ENCODE measurements at places on chromosomes 7 and 10.

GRCh38 chr7:1220977-1221745, 11.5 kb upstream of the UNCX start:
- no peak for DNase-seq

GRCh38 chr7:62361-63116, 129.8 kb upstream of the FAM20C start:
- DNase-seq, result no peak

- peak; percentile 5 for DNase-seq
Measured at GRCh38 chr7:95473276-95473985, 12.3 kb upstream of the ASB4 start.

DNA sequence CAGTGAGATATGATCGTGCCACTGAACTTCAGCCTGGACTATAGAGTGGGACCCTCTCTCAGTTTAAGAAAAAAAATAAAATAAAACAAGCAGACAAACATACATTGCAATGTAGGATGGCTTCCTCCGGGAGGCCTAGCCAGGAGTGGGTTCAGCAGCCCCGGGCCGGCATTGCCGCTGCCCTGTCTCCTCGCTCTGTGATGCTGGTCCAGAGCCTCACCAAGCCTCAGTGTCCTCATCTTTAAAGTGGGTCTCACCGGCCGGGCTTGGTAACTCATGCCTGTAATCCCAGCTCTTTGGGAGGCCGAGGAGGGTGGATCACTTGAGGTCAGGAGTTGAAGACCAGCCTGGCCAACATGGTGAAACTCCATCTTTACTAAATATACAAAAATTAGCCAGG, 71.6 kb downstream of the PTPRE start:
- DNase-seq, result no peak

GRCh38 chr7:111727905-111728634, 165.8 kb upstream of the IMMP2L start:
- no peak for DNase-seq

GRCh38 chr7:141590666-141591065, 39.5 kb downstream of the AGK start:
- DNase-seq, result no peak

DNA sequence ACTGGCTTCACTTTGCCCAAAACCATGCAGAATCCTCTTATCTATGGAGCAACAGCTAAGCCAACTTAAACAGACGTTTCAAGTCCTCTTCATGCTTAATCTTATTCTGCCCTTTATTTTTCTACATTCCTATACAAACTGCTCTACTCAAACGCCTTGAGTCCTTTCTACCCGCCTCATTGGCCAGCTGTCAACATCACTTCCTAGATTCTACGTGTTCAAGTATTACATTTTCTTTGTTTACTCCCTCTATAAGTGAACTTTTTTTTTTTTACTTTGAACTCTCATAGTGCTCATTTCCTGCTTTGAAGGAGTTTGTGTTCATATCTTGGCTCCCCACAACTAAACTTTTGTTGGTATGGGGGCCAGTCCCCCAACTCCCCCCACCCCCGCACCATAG, 28.9 kb upstream of the SLC26A5 start:
- DNase-seq, result no peak

GRCh38 chr10:24150853-24151252, 58.1 kb upstream of the KIAA1217 start:
- DNase-seq, result no peak

GRCh38 chr7:129295015-129295423, 70.2 kb downstream of the AHCYL2 start:
- DNase-seq, result peak; percentile 85

DNA sequence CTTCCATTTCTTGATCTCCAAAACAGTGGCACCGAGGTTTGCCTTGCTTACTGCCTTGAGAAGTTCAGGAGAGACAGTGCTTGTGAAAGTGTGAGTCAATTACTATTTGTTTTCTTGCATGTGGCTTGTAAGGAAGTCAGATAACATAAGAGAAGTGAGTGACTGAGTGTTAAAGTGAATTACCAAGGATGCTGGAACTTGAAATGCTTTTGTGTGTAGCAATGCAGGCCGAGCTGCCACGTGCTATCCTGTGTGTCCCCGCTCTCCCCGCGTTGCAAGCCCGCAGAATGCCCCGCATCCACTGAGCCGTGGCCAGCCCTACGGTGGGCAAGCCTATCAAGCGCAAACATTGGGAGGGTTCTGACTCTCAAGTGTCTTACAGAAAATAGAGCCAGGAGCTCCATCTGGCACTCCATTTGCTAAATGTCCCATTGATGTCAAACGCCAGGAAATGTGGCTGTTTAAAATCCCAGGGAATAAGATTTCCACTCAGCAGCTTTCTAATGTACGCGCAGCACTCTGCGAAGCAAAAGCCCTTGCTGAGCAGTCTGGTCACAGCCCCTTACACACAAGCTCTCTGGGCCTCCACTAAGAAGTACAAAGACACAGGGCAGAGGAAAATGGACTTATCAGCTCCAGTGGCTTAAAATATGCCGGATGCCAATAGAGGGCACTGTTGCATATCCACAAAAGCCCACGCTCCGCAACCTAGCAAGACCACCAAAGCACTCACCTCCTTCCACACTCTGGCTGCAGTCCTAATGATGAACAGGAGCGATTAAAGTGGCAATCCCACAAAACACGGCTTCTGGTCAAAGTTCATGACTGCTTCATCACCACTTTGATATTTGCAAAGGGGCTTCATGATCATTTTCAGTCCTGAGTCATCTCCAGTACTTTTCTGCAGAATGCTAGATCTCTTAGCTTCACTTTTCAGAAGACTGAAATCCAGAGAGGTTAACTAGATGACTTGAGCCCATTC, 158.0 kb upstream of the ITGB1 start:
- peak; percentile 89 for DNase-seq

DNA sequence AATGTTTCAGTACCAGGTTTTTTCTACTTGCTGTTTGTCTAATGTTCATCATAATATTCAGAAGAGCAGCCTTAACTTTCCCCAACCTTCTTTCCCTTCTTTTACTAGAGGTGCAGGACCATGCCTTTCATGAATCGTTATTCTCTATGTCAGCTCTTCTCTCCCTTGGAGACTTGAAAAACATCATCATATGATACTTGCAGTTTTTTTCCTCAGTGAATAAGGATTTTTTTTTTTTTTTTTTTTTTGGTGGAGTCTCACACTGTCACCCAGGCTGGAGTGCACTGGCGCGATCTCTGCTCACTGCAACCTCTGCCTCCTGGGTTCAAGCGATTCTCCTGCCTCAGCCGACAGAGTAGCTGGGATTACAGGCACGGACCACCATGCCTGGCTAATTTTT, 30.1 kb downstream of the SMNDC1 start:
- DNase-seq, result no peak

DNA sequence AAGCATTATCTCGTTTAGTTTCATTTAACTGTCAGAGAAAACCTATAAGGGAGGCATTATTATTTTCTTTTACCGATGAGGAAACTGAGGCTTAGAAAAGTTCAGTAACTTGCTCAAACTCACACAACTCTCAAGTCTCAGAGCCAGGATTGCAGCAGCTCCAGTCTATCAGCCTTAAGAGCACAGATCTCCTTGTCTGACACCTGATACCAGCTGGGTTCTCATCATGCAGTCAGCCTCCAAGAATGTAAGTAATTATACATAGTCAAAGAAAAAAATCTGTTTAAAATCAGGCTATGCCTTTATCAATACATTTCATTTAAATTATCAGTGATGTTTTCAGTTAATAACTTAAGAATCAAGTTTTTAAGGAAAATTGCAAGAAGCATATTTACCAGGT, 236.6 kb upstream of the TCF7L2 start:
- DNase-seq, result peak; percentile 12

DNA sequence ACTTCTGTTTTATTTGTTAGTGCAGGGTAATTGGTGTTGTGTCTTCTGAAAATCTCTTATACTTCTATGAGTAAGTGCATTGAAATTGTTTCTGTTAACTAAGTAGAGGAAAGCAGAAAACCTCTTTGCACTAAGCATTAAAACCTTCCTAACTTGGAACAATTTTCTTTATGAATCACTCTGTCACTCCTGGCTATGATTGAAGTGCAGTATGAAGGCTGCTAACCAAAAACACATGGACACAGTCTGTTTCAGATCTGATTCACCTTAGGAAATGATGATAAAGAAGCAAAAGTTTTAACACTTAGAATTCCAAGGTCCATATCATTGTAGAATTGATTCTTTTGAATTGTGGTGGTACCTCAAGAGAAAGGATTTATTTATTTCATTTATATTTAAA, 41.9 kb downstream of the MET start:
- DNase-seq, result peak; percentile 43

DNA sequence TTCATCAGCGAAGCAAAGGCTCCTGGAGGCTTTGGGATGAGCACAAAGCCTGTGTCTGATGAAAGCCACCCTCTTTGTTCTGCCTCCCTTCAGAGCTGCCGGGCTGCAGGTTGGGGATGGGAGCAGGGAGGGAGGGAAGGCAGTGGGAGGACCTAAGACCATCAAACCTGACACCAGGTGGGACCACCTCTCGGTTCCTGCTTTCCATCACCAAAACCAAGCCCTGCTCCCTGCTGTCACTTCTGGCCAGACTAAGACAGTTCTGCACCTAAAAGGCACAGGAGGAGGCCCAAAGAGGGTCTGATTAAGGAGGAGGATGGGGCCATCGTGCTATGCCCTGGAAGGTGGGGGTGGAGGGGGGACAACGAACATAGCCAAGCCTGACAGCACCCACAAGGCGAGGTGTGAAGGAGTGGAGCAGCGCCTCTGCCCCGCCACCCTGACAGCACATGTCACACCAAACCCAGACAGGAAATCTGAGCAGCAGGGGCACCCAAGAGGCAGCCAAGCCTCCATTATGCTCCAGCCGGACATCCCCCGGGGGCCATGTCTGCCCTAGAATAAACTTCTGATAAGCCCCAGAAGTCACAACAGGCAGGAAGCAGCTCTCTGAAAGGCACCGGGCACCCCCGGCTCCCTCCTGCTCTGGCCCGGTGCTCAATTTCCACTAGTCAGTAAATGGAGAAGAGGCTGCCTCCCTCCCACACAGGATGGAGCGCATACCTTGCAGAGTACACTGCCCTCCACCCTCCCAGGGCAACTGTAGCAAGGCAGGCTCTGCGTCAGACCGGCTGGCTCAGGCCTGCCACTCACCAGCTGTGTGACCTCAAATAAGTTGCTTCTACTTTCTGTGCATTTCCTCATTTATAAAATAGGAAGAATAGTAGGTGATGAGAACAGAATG, 48.9 kb downstream of the DLG5 start:
- DNase-seq, result peak; percentile 74
